Motor neuron (in vitro differentiated cells): ENCODE measurements at places on chromosomes 3 and 15.

DNA sequence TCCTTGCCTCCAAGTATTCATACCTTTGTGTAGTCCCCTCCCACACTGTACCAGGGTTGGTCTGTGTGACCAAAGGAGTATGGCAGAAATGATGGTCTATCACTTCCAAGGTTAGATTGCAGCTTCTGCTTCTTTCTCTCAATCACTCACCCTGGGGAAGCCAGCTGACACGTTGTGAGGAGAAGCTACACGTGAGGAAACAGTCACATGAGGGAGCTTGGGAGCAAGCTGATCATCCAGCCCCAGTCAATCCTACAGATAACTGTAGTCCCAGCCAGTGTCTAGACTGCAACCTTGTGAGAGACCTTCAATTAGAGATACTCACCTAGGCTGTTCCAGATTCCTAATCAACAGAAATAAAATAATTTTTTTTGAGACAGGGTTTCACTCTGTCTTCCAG, 6.2 kb upstream of the ZNF774 start:
- peak; percentile 31 for ATAC-seq

DNA sequence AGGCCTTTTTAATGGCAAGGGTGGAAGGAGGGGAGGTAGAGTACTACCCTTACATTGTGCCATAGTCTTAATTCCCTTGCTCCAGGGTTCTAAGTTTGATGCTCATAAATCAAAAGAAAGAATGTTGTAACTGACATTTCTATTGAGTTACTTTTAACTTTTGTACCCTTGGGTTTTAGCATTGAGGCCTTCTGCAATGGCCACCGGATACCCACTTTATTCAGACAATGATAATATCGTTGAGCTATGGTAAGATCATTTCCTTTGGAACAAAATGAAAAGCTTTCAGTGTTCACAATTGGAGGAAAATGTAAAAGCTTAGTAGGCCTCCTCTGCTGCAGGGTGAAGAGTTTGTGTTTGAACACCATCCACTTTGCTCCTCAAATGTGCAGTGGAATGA, 16.8 kb downstream of the CGNL1 start:
- no peak for ATAC-seq

DNA sequence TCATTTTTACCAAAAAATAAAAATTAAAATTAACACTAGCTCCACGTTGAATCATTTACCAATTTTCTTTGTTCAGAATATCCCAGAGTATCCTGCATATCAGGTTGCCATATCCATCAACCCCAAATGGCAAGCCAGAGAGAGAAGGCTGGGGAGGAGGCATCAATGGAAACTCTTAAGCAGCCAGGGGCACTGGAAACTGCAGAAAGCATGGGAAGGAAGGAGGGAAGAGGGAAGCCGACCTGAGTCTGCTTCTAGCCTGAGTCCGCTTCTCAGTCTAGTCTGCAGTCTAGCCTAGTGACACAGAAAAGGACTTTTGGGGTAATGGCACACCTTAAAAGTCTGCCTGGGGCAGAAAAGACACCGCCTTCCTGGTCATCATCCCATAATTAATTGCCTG, 1.6 kb upstream of the MTHFS start:
- no peak for ATAC-seq

GRCh38 chr3:31439890-31440750, 92.6 kb upstream of the STT3B start:
- ATAC-seq = no peak

DNA sequence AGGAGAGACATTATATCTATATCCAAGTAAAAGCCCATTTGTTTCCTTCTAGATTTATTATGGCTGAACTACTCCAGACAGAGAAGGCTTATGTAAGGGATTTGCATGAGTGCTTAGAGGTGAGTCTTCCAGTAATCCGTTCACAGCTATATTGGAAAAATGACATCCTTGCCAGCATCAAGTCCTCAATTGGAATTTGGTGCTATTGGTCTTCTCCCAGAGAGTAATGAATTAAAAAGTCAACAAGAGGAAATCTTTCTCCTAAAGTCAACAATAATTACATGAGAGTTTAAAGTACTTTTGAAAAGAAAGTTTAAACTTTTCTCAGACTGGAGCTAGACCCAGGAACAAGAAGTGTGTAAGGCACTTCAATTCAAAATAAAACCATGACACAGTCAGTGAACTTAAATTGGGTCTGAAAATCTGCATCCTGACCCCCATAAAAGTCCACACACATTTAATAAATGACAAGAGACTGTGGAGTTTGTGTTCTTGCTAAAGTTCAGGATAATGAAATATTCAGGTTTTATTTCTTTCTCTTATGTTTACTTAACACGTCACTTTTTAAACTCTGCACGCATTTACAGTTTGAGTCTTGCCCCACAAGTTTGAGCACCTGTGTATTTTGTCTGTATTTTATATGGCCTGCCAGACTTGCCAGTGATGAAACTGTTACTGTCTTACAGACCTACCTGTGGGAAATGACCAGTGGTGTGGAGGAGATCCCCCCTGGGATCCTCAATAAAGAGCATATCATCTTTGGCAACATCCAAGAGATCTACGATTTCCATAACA, 268.2 kb upstream of the UMPS start:
- no peak for ATAC-seq

GRCh38 chr3:53773021-53773436, 73.2 kb downstream of the CHDH start:
- ATAC-seq = no peak

GRCh38 chr15:87347806-87348515, 908.6 kb downstream of the NTRK3 start:
- no peak for ATAC-seq

- ATAC-seq = no peak
These were observed 598.1 kb upstream of the CBLB start for GRCh38 chr3:106466881-106467280.

- peak; percentile 73 for ATAC-seq
These were observed 871 bp downstream of the MAP1A start for GRCh38 chr15:43518197-43518761.

- no peak for ATAC-seq
These were observed 456.5 kb upstream of the THRB start for GRCh38 chr3:24951180-24951579.

DNA sequence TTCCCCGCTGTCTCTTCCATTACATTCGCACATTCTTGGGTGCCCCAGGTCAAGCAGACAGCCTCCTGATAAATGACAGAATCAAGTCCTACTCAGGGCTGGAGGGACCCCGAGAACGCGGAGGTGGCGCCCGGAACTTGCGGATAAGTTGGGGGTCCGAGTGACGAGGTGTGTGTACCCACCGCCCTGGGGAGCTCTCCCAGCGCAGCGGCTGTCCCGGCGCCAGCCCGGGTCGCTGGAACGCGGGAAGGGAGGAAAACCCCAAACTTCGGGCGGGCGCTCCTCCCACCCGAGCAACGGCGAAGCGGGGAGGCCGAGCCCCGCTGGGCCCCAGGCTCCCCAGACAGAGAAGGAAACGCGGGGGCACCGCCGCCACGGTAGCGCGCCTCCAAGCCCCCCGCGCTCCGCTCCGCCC, 550 bp downstream of the CLN6 start:
- ATAC-seq = no peak
